ENCODE measurements at places on chromosomes 16 and 17.

- no peak for DNase-seq
These were observed 14.0 kb upstream of the UBE2I start for GRCh38 chr16:1295465-1295864.

GRCh38 chr17:4055014-4055413 is 87.8 kb downstream of the ZZEF1 start:
- no peak for DNase-seq

DNA sequence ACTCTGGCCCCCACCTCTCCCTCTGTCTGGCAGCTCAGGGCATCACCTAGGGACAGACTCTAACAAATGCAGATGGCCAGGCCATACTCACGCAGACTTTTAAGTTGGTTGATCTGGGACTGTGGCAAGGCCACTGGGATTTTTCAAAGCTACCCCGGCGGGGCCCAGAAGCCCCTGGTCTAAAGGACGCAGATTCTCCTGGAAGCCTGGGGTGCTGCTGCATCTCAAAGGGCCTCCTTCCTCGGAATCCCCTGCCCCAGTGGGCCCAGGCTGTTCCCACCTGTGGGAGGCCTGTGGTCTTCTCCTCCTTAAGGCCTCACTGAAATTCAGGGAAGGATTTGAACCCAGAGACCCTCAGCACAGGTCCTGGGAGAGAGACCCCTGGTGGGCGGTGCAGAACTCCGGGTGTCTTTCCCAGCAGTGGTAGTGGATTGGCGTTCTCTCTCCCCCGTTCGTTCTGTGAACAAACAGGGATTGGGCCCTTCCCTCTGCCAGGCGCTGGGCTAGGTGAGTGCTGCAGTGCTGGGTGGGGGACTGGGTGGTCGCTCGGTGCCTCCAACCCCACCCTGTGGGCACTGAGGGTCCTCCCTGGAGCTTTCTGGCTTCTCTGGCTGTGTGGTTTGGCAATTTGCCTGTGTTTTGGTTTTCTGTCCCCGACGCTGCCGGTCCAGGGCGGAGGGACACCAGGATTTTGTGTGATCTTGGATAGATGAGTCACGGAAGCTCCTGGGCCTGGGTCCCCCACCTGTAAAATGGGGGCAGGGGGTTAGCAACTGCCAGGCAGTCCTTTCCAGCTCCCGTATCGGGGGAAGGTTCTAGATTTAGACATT is 160.5 kb upstream of the GSE1 start:
- DNase-seq: no peak

DNA sequence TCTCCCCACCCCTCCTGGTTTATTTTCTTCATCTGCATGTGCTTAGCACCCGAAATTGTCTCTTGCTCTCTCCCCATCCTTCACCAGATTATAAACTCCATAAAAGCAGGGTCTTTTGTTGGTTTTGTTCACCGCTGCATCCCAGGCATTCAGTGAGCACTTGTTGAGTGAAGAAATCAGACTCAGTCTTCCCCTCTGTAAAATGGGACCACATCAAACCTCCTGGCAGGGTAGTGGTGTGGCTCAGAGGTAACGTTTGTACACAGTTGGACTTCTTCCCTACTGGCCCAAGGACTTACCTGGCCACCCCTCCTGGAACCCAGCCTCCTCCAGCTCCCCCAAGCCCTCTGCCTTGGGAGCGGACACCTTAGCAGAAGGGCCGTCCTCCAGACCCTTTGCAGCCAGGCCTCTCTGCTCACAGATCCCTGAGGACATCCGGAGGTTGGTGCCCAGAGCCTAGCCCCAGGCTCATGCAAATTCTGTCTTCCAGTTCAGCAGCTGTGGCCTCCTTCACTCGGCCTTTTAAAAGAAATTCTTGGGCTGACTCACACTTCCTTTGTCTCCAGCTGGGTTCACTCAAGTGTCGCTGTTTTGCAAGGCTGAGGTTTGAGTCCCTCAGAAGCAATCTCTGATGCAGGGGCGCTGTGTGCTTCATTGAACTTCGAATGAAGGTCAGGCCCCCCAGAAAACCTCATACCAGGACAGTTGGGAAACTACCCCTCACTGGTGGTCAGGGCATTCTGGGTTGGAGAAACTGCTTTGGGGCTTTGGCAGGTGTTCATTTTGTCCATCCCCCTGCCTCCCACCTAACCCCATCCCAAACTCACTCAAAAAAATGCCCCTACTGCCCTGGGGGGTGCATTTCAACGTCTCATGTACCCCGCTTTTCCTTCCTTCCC is 16.8 kb upstream of the RMI2 start:
- DNase-seq: peak; percentile 62

- no peak for DNase-seq
These were observed 41.7 kb downstream of the TIMM22 start for GRCh38 chr17:1038459-1039122.

- DNase-seq: no peak
These were observed 613.5 kb downstream of the RBFOX1 start for GRCh38 chr16:7946142-7946541.

GRCh38 chr17:14048169-14048568 is 21.1 kb upstream of the COX10 start:
- DNase-seq: no peak

Measured in stimulated activated CD4-positive, alpha-beta T cell treated with anti-CD3 and anti-CD28 coated beads, Interleukin-15, amount 100 ng/mL, for 24 hours (primary cell).